Kidney capillary endothelial cell (primary cell): ENCODE measurements at places on chromosomes 3 and 15.

GRCh38 chr15:44489464-44489863 lies 47.5 kb upstream of the EIF3J start:
- peak; percentile 58 for DNase-seq

DNA sequence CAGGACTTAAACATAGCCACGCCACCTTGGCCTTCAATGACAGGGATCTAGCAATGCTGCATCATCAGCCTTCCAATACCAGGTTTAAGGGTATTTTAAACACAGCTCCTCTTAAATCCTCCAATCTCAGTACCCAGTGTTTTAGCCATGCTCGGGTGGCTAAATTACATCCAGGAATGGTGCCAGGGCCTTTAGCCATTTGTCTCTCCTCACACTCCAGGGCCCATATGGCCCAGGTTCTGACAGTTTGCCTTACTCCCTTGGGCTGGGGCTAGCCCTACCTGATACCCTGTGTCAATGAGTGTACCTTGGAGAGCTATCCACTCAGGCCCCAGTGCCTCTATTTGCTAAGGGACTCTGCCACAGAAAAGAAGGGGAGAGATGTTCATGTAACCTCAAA lies 29.4 kb downstream of the ZNF589 start:
- DNase-seq = no peak

GRCh38 chr15:73560501-73561117 lies 72.6 kb downstream of the NPTN start:
- DNase-seq = peak; percentile 63

GRCh38 chr3:187085021-187085666 lies 54.2 kb downstream of the RPL39L start:
- no peak for DNase-seq

- no peak for DNase-seq
Measured at GRCh38 chr15:51260202-51260601, 78.2 kb downstream of the CYP19A1 start.
